ENCODE measurements at places on chromosomes 6 and 20.
A peak's percentile ranks its signal among the peaks of the same experiment; 100 is the strongest.

DNA sequence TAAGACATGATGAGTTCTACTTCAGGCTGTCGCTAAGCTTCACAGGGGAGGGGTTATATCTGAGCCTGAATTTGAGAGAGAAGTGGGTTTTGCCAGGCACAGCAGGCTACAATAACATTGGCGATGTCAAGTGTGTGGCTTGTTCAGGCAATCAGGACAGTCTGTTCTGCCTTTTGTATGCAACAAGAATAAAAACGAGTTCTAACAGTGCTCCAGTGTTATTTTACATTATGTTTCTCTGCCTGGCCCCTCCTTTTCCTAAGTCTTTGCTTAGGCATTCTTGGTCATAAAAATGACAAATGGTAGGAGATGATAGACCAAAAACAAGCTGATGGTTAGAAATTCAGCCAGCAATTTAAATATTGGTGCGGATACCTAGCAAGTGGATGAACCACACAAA, 26.8 kb downstream of the PAQR8 start:
- no peak for DNase-seq

DNA sequence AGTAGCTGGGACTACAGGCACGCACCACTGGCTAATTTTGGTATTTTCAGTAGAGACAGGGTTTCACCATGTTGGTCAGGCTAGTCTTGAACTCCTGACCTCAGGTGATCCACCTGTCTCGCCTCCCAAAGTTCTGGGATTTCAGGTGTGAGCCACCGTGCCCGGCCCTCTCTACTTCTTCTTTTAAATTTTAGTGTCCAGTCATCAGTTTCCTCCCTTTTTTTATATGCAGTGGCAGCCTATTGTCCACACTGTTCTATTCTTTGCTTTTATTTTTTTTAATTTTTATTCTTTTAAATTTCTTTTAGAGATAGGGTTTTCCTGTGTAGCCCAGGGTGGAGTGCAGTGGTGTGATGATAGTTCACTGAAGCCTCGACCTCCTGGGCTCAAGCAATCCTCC, 12.3 kb downstream of the EFCAB8 start:
- no peak for DNase-seq

GRCh38 chr20:723756-724155, 44.5 kb downstream of the SLC52A3 start:
- DNase-seq, result no peak

DNA sequence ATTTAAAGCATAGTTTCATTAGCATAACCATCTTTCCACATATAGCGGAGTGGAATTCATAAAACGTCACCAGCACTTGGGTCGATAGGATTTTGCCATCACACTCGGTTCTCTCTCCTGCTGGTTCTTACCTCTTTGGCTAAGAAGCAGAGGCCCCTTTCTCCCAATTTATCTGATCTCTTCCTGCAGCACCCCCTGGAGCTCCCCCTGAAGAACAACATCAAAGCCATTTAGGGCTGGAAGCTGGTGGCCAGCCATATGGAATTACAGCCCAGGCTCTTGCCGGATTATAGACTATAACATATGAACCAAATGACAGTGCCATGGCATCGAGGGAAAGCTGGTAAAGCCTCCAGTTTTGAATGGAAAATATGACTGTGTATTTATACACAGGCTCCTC, 6.4 kb upstream of the KIF6 start:
- DNase-seq, result no peak

GRCh38 chr6:111150577-111150976, 63.3 kb downstream of the SLC16A10 start:
- DNase-seq, result no peak

GRCh38 chr6:154625721-154626120, 107.5 kb upstream of the SCAF8 start:
- no peak for DNase-seq

DNA sequence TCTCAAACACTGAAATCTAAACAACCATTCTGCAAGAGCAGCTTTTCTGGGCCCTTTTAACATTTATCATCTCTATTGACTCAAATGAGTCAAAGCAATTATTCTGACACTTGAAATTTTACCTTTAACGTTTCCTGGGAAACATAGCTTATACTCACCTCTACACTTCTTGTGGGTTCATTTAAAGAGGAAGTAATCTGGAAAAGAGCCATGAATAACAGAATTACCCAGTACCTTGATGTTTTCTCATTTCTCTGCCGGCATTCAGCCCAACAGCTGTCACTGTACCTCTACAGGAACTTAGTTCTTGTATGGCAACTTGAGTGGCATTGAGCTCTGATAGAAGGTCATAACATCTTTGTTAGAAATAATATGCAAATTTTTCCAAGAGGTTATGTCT, 272.2 kb downstream of the KCNQ5 start:
- no peak for DNase-seq

DNA sequence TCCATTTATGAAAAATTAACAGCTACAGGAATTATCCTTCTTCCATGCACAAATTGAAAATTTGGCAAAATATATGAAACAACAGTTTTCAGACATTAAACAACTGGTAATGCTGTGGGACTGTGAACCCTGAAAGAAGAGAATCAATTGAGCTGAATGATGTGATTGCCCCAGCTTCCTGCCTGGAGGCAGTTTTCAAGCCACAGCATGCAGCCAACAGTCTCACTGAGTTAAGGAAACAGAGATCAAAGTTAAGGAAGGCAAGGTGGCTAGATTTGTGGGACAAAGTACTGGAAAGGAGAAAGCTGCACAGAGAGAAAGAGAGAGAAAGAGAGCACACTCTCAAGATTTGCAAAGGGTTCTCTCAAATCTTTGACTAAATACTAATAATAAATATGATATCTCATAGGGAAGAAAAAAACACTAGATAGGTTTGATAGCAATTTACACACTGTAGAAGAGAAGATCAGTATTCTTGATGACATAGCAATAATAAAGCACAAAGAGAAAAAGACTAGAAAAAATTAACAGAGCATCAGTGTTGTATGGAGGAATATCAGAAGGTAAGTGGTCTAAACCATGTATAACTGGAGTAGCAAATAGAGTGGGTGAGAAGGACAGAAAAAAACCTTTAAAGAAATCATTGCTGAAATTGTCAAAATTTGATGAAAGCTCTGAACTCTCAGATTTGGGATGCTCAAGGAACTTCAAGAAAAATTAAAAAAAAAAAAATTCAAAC, 70.1 kb upstream of the CNKSR3 start:
- no peak for DNase-seq

GRCh38 chr20:44464514-44464913, 11.2 kb upstream of the TTPAL start:
- no peak for DNase-seq

DNA sequence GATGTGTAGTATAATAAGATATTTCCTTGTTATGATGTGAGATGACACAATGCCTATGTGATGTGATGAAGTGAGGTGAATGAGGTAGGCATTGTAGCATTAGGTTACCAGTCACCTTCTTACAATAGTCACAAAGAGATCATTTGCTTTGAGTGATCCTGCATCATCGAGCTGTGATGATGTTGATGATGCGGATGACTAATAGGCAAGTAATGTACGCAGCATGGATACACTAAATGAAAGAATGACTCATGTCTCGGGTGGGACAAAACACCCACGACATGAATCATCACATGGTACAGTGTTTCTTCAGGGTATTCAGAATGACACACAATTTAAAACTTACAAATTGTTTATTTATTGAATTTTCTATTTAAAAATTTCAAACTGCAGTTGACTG, 806.3 kb upstream of the GJE1 start:
- DNase-seq, result peak; percentile 19

DNA sequence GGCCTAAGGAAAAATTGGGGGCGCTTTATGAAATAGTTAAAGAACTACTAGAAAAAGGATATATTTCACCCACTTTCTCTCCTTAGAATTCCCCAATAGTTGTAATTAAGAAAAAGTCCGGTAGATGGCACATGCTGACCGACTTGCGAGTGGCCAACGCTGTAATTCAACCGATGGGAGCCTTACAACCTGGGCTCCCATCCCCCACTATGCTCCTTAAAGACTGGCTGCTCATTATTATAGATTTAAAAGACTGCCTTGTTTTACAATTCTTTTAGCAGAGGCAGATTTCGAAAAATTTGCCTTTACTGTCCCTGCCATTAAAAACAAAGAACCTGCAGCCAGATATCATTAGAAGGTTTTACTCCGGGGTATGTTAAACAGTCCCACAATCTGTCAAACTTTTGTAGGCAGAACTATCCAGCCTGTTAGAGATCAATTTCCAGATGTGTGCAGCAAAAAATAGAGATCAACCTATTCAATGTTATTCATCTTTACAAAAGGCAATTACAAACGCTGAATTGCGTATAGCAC, 58.5 kb upstream of the PRSS16 start:
- peak; percentile 39 for DNase-seq

DNA sequence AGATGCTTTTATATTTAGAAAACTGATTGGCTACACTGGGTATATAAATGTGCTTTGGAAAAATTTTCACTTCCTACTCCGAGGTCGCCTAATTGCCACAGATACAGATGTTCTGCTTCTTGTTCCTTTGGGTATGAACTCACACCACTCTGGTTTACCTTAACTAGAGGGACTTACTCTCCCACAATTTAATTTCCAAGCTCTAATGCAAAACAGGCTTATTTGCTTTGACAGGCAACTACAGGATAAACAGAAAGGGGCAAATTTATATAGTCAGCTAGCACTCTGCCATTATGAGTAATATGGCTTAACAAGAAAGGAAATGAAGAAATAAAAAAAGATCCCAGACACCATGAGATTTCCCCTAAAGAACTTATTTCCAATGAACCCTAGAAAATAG, 156.9 kb upstream of the ZFP64 start:
- no peak for DNase-seq

GRCh38 chr20:23356203-23356602, 5.6 kb downstream of the NXT1 start:
- DNase-seq, result no peak

GRCh38 chr20:38002422-38002821, 30.8 kb downstream of the TTI1 start:
- no peak for DNase-seq

DNA sequence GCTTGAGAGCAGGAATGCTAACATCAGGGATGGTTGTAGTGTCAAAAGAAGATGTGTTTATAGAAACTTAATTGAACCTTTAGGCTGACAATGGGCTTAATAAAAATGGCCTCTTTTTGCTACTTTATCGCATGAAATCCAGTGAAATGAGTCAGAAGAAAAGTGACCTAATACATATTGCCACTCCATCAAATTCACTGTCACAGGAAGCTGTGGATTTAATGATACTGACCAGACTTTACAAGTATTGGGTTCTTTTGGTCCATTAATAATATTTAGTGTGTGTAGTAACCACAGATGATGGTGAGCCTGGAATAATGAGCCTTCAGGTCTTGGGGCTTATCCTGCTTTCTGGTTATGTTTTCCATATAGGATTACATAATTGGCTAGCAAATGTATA, 231.8 kb upstream of the GMDS start:
- no peak for DNase-seq

DNA sequence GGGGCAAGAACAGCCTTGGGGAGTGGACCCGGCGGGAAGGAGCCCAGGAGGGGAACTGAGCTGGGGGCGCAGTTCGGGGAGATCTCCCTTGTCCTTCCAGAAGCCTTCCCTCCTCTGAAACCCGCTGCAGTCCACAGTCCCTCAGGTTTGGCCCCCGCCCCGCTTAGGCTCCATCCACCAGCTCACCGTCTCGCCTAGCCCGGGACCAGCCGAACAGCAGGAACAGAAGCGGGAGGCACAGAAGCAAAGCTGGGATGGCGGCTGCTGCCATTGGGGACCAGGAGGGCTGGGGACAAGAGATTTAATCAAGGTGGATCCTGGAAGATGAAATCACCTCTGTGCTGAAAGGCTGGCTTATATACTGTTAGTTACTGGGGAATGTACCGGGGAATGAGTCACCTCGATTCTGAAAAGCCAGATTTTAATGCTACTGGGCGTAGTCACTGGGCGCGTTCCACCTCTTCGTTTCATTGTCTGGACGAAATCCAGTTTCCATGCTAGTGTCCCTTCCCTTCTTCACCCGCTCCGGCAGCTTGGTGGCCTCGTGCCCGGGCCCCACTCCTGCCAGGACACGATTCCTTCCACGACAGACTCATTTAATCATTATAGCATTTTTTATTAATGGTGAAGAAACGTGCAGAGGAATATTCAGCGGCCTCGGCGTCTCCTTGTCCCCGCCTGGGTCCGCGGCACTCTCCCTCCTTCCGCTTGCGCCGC, at the start of gene RAET1L:
TSS of gene RAET1L (minus strand) at position 332 of the 717 bp plus-strand sequence. CDS start at position 271, 61 bp downstream.
- no peak for DNase-seq

GRCh38 chr6:43990627-43991619, 136.3 kb downstream of the MRPL14 start:
- no peak for DNase-seq

DNA sequence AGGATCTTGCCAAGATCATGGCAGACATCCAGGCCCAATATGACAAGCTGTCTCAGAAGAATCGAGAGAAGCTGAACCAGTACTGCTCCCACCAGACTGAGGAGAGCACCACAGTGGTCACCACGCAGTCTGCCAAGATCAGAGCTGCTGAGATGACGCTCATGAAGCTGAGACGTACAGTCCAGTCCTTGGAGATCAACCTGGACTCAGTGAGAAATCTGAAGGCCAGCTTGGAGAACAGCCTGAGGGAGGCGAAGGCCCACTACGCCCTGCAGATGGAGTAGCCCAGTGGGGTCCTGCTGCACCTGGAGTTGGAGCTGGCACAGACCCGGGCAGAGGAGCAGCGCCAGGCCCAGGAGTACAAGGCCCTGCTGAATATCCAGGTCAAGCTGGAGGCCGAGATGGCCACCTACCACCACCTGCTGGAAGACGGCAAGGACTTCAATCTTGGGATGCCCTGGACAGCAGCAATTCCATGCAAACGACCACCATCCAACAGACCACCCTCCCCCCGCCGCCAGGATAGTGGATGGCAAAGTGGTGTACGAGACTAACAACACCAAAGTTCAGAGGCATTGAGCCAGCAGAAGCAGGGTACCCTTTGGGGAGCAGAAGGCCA, 44.7 kb upstream of the GRM4 start:
- DNase-seq, result no peak

DNA sequence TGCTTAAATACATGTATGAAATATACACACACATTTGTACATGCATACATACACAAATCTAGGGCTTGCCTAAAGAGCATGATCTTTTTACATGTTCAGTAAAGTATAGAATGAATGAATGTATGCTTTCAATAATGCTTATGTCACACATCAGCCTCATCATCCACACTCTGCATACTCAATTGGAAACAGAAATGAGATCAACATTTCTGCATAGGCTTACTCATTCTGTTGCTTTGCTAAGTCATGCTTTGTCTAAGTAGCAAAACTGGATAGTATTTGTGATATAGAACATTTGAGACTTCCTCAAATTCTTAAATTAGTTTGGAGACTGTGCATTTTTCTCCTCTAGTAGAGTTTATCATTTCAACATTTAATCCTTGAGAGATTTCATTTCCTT, 343.3 kb downstream of the ADGRB3 start:
- no peak for DNase-seq

- DNase-seq, result no peak
Observed at GRCh38 chr6:150235218-150235617, 92.4 kb downstream of the PPP1R14C start.
